ENCODE measurements at places on chromosomes 5 and 9.
A peak's percentile ranks its signal among the peaks of the same experiment; 100 is the strongest.

DNA sequence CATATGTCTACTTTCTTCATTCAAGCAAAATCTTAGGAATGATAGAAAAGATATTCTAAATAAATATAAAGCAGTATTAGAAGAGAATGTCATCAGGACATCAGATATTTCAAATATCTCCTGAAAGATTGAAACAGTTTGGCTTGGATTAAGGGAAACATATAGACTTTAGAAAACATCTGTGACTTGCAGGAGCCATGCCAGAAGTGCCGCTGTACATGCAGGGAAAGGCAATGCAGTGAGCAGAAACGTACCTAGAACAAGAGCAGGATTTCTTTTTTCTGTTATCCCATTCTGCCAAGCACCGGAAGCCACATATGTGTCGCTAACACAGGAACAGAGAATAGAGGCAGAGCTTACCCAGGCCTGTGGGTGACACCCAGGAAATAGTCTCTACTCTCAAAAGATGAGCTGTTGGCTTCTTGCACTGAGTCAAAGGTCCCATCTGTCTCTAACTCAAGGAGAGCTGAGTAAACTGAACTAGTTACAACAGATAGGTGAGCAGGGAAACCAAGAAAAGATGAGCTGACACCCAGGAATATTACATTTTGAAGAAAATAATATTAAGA, 5.8 kb downstream of the ADAMTS19 start:
- DNase-seq = no peak

GRCh38 chr5:135839566-135839965, 5.1 kb downstream of the SLC25A48 start:
- no peak for DNase-seq

- DNase-seq = no peak
Measured at GRCh38 chr5:34657274-34657921, 1.3 kb downstream of the RAI14 start.

DNA sequence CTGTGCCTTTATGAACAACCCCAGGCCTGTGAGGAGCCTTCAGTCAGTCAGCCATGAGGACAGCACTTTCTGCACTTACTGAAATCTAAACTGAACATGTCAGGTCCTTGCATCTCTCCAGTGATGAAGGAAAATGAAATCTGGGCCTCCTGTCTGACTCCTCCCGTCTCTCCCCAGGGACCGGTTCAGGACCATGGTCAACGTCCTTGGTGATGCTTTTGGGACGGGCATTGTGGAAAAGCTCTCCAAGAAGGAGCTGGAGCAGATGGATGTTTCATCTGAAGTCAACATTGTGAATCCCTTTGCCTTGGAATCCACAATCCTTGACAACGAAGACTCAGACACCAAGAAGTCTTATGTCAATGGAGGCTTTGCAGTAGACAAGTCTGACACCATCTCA, 77.0 kb upstream of the PLPP6 start:
- no peak for DNase-seq

DNA sequence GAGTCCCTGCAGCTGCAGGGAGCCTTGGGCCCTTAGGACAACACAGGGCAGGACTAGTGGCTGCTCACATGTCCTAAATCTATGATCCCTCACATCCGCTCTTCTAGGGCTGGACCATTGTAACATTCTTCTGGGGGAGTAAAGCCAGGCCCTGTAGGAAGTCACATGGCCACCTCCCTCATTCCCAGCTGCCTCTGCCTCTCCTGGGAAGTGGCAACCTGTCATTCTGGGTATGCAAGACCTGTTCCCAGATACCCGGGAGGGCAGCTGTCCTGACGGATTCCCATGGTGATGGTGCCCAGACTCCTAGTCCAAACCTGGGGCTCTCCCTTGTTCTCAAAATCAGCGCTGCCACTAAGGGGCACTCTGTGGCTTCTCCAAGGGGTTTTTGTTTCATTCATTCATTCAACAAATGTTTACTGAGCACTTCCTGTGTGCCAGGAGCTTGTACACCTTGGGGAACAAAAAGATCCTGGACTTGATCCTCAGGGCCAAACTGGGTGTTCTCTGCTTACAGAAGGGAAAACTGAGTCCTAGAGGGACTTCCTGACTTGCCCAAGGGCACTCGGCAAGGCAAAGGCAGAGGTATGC, 85.6 kb downstream of the PSD2 start:
- DNase-seq = no peak

- DNase-seq = no peak
Measured at GRCh38 chr9:70260007-70260443, 1.2 kb downstream of the SMC5 start.

DNA sequence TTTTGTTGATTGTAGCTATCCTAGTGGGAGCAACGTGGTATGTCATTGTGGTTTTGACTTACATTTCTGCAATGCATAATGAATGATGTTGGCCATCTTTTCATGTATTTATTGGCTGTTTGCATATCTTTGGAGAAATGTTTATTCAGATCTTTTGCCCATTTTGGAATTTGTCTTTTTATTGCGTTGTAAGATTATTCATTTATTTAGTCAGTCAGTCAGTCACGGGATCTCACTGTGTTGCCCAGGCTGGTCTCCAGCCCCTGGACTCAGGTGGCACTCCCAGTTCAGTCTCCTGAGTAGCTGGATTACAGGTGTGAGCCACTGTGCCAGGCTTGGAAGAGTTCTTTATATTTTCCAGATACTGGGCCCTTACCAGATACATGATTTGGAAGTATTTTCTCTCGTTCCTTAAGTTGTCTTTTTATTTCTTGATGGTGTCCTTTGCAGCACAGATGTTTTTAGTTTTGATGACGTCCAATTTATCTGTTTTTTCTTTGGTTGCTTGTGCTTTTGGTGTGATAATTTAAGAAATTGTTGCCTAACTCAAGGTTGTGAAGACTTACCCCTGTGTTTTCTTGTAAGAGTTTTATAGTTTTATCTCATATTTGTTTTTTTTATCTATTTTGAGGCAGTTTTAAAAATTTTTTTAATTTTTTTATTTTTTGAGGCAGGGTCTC, 67.1 kb downstream of the EHMT1 start:
- no peak for DNase-seq

DNA sequence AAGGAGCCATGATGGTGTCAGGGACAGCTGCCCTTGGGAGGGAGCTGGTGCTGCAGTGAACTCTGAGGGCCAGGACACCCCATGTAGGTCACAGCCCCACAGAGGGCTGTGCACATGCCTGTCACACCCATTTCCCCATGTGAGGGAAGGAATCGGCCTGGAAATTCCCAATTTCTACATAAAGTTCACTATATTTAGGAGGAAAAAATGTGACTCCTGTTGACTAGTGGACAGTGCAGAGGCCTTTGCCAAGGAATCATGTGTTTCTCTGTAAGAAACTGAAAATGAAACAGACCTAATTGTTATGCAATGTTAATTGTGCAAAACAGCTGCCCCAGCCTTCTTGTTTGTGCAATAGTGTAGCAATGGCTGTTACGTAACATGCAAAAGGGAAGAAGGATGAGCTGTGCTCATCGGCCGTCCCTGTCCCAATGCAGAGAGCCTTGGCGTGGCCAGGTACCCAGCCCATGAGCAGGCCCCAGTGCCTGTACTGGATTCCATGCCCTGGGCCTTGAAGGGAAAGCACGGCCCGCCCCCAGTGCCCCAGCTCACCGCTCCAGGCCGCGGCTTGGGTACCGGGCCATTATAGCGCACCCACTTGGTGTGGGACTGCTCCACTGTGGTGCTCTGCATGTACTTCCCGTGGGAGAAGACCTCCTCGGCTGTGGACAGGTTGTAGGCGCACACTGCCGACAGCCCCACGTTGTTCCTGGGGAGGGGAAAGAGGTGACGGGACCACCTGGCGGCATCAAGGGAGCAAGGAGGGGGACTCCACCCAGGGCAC, 70.0 kb downstream of the SECISBP2 start:
- peak; percentile 94 for DNase-seq

- DNase-seq = no peak
Measured at GRCh38 chr5:99076723-99077640, 148.2 kb upstream of the CHD1 start.

GRCh38 chr9:5453673-5454072, 3.3 kb downstream of the CD274 start:
- no peak for DNase-seq

- no peak for DNase-seq
Measured at GRCh38 chr9:110923601-110924000, 114.7 kb downstream of the LPAR1 start.

GRCh38 chr5:127410959-127411358, 106.5 kb upstream of the PRRC1 start:
- DNase-seq = no peak

DNA sequence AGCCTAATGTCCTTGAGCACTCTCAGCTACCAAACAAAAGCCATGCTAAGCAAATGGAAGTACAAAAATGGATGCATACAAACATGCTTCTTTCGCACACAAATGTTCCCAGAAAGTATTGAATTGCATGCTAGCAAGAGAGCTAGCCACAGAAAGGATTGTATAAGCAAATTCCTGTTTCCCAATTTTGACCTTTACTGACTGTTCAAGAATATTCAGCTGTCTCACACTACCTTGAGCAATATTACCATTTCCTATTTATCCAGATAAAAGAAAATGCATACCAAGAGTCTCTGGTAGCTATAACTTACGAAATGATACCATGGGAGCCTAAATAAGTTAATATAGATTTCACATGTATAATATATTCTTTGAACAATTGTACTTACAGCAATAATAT, 264.6 kb downstream of the TMEM167A start:
- peak; percentile 75 for DNase-seq

- DNase-seq = no peak
Measured at GRCh38 chr9:94108584-94108983, 24.3 kb downstream of the PTPDC1 start.

Measured in inflammatory macrophage (primary cell).